ENCODE measurements at places on chromosomes 13 and 19. TPM values are rescaled to one million over a fixed set of nuclear protein-coding genes. Genes with fewer than 3 reads are reported as not detected.

ZNF560 gene
- not detected for total RNA-seq

MISP3 gene
- total RNA-seq = 6.8 TPM

POU4F1 gene
- total RNA-seq = not detected

KIR2DL4 gene
- total RNA-seq = not detected

FBN3 gene
- total RNA-seq = not detected

LYPD3 gene
- total RNA-seq = 0.15 TPM

C19orf12 gene
- 57.0 TPM for total RNA-seq

GARIN5A gene
- 1.2 TPM for total RNA-seq

LGALS16 gene
- not detected for total RNA-seq

WDR88 gene
- not detected for total RNA-seq

MAMSTR gene
- total RNA-seq = 3.0 TPM

DAND5 gene
- 11.2 TPM for total RNA-seq

NOVA2 gene
- 5.9 TPM for total RNA-seq

AZU1 gene
- not detected for total RNA-seq

GAS6 gene
- total RNA-seq = 210 TPM

ZNF586 gene
- total RNA-seq = 8.9 TPM

CGB8 gene
- total RNA-seq = not detected

CEBPA gene
- total RNA-seq = 2.4 TPM

SPACA4 gene
- total RNA-seq = not detected

CLIP3 gene
- 5.0 TPM for total RNA-seq

GPR12 gene
- 0.15 TPM for total RNA-seq

ACER1 gene
- total RNA-seq = not detected

PCDH17 gene
- 2.9 TPM for total RNA-seq

SERP2 gene
- total RNA-seq = 12.4 TPM

CPT1C gene
- 3.1 TPM for total RNA-seq

TRPC4 gene
- total RNA-seq = 5.6 TPM

CD33 gene
- total RNA-seq = 4.4 TPM

ZNF429 gene
- 6.5 TPM for total RNA-seq

RGCC gene
- total RNA-seq = 40.2 TPM

PCP2 gene
- 6.5 TPM for total RNA-seq

PSG6 gene
- not detected for total RNA-seq

COX6B1 gene
- total RNA-seq = 1,553 TPM

CAPS gene
- 4.1 TPM for total RNA-seq

KLF1 gene
- total RNA-seq = not detected

KIR3DL1 gene
- not detected for total RNA-seq

SUPT20H gene
- 34.8 TPM for total RNA-seq

HSPB6 gene
- total RNA-seq = 676 TPM

TRPM4 gene
- total RNA-seq = 26.6 TPM

GNA15 gene
- 2.1 TPM for total RNA-seq

KEAP1 gene
- total RNA-seq = 87.7 TPM

PGLYRP2 gene
- not detected for total RNA-seq

ZNF610 gene
- total RNA-seq = 3.3 TPM

DCT gene
- 0.12 TPM for total RNA-seq

DLL3 gene
- total RNA-seq = not detected

ZNF441 gene
- 4.5 TPM for total RNA-seq
